Activated CD4-positive, alpha-beta T cell treated with anti-CD3 and anti-CD28 coated beads for 36 hours (primary cell): ENCODE measurements at places on chromosomes 5 and 9. TPM values are rescaled to one million over a fixed set of nuclear protein-coding genes. Genes with fewer than 3 reads are reported as not detected.
A peak's percentile ranks its signal among the peaks of the same experiment; 100 is the strongest.

The CCL27 gene
- not detected for total RNA-seq

DNA sequence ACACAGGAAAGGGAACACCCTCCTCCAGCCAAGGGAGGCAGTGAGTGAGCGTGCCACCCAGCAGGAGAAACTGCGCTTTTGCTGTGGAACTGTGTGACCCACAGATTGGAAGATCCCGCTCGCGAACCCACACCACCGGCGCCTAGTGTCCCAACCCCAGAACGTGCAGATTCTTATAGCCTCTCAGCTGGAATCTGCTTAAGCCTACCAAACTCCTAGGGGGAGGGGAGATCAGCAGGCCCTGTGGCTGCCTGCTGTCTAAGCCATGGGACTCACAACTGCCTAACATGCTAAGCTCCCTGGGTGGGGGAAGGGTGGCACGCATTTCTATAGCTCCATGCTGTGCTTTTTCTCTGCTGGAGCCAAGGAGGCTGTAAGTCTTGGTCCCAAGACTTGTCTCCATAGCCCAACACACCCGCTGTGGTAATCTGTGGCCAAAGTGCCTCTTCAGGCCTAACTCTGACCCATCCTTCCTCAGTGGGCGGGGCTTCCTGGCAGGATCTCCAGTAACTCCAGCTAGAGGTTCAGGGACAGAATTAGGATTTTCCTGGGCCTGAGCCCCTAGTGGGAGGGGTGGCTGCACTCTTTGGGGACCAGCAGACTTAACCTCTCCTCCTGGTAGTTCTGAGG is 485.0 kb downstream of the TAF11L14 start:
- no peak for DNase-seq

DNA sequence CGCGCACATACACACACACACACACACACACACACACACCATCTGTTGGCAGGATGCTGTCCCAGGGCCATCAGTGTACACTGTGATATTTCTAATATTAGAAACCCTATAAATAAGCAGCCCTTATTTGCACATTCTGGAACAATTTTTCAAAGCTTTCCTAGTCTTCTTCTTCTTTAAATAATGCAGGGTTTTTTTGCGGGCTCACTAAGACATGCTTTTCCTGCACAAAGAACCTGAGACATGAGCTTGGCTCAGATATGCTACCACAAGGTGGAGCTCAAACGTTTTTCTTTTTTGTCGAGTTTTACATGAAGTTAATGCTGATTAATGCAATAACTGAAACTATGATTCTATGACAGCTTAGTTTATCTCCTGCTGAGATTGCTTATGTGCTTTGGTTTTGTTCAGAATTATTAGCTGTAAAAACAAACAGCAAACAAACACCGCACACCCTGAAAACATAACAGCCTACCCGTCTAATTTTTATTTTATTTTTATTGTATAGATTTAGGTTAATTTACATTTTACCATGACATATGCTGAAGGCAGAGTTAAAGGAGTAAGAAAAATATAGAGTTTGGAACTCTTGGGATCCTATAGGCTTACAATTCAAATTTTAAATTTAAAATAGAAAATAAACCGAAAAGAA is 95.8 kb downstream of the ALDH1A1 start:
- peak; percentile 9 for DNase-seq

- DNase-seq = no peak
Measured at GRCh38 chr5:92758552-92758951, 822.5 kb downstream of the NR2F1-AS1 start.

DNA sequence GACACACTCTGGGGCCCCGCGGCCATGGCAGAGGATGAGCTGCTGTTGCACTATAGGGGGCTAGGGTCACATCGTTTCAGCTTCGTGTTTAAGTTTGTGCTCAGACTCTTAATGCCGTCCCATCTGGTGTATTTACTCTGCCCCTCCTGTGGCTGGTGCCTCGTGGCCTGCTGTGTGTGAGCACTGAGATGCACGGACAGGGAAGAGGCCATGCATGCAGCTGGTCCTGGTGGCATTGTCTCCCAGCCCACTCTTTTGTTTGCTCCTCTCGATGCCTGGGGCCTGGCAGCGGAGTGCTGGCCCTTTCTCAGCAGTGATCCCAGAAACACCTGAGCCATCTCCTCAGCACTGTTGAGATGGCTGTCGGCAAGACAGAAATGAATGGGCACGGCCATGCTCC is 30.0 kb upstream of the PHF2 start:
- no peak for DNase-seq

- no peak for DNase-seq
Measured at GRCh38 chr5:145162626-145163025, 672.5 kb downstream of the PRELID2 start.

DNA sequence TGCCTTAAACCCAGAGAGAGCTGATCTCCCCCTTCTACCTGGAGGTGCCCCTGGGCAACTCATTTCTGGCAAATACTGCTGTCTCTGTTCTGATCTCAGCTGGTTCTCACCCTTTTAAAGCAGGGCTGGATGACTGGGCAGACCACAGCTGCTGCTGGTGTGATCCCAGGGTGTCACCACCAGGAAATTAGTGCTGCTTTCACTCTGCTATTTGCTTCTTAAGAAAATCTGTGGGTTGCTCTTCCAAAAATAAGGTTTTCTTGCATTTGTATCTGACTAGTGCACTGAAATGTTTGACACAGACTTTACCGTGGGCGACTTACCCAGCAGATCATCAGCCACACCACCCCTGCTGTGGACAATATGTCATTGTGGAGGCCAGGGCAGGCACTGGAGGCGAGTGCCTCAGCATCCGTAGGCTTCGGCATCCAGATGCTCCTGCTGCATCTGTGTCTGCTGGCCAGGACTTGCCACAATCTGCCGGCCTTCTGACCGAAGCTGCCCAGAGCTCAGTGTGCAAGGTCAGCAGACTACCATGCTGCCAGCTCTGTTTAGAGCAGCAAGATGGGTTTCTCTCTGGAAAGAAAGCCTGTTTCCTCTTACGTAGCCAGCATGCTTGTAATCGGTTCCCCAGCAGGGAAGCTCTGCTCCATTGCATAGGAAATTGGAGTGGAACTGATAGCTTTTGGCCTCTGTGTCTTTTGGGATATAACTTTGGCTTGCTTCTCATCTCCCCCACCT is 13.6 kb downstream of the ARHGAP26 start:
- peak; percentile 88 for DNase-seq

DNA sequence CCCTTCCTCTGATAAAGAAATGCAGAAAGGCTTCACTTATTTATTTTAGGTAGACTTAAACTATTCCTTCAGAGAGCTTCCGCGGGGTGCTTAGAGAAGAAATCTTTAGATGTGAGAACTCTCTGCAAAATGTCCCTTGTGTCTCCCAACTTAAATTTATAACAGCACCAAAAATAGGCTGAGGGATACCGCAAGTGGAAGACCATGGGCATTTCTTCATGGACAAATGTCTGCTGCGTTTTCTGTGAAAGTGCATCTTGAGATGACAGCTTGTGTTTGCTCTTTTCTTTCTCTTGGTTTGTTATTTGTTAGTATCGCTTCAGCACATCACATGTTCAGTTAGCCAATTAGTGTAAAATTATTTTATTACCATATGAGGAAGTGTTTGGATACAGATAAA is 15.3 kb upstream of the GRIN3A start:
- no peak for DNase-seq

DNA sequence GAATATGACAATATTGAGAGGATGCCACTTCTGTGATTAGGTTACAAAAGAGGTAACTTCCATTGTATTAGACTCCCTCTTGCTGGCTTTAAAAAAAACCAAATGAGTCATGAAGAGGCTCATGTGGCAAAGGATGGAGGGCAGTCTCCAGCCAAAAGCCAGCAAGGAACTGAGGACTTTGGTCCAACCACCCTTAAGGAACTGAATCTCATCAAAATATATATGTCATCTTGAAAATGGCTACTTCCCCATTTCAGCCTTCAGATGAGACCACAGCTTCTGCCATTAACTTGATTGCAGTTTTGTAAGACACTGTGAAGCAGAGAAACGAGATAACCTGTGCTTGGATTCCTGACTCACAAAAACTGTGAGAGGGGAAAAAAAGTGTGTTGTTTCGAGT is 15.5 kb upstream of the TRIM32 start:
- no peak for DNase-seq

GRCh38 chr9:16105168-16106020 is 552.6 kb downstream of the CCDC171 start:
- DNase-seq = no peak

DNA sequence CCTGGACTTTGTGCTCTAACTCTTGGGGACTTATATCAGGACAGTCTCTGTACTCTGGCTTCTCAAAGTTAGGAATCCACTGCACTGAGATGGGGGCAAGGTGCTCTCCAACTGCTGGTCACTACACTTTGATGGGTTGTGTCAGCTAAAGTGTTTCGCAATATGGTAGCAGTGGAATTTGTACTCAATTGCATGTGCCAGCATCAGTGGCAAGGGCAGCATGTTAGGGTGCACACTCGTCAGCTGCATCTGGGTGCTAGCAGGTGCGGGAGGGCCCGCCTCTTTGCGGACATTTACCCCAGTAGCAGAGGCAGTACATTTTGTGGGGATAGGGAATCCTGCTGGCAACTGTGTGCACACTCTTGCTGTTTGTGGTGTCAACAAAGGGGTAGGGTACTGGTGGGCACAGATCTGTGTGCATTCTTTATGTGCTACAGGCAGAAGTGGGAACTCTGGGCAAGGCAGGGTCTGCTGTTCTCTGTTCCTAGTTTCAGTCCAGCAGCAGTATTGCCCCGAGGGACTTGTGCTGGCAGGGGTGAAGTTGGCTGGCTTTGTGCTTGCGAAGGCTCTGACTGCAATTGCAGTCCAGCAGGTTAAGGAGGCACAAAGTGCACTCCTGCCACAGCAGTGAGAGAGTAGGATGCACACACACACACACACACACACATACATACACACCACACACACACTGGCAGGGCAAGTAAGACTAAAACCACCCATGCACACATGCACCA is 924.8 kb upstream of the CDH9 start:
- no peak for DNase-seq

DNA sequence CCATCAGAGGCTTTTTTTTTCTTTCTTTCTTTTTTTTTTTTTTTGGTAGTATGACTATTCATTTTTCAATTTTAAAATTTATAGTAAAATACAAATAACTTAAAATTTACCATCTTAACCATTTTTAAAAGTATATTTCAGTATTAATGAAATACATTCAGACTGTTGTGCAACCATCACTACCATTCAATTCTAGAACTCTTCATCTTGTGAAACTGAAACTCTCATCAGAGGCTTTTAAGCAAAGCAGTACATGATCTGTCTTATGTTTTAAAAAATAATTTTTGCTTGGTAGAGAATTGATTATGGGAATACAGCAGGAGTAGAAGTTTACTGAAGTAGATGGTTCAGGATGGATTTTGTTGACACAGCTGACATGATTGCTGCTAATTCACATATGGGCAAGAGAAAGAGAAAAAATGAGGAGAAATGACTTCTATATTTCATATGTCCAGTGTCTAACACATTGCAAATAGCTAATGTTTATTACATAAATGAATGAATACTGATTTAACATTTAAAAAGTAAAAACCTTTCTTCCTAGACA is 13.4 kb downstream of the ELOVL7 start:
- DNase-seq = no peak

- no peak for DNase-seq
Measured at GRCh38 chr9:133333566-133333965, 2.4 kb downstream of the SURF6 start.

GRCh38 chr9:25418974-25419373 is 259.3 kb downstream of the TUSC1 start:
- DNase-seq = no peak

DNA sequence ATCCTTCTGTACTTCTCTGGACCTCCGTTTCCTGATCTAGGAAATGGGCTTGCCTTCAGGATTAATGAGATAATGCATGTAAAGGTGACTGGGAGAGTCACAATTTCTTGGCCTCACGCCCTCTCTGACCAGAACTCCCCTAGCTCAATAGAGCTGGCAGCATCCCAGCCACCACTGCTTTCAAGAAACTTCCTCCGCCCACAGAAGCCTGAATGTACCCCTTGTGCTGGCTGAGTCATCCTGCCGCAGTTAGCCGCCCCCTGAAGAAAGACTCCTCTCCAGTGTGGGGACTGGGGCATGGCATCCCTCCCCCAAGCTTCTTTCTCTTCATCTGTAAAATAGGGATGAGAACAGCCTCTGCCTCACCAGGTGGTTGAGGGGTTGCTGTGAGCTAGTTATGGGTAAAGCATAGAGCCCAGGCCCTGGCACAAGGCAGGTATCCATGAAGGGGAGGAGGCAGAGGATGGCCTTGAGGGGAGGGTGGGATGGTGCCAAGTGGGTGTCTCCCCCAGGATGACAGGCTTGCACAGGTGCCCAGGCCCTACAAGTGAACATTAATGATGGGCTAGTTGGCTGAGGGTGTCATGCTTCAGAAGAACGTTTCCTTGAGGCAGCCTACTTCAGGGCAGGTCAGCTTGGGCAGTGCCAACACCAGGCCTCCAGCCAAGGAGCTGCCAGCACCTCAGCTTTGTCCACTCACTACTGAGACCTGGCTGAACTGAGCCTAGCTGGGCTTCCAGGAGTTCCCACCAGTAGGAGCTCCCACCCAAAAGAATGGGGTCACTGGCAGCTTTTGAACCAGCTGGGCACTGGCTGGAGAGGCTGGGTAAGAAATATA is 3.4 kb downstream of the PDLIM4 start:
- peak; percentile 65 for DNase-seq

DNA sequence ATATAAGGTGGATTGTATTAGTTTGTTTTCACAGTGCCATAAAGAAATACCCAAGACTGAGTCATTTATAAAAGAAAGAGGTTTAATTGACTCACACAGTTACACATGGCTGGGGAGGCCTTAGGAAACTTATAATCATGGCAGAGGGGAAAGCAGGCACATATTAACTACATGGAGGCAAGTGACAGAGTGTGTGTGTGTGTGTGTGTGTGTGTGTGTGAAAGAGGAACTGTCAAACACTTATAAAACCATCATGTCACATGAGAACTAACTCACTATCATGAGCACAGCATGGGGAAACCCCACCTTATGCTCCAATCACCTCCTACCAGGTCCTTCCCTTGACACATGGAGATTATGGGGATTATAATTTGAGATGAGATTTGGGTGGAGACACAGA is 118.6 kb downstream of the SPEF2 start:
- DNase-seq = peak; percentile 80

DNA sequence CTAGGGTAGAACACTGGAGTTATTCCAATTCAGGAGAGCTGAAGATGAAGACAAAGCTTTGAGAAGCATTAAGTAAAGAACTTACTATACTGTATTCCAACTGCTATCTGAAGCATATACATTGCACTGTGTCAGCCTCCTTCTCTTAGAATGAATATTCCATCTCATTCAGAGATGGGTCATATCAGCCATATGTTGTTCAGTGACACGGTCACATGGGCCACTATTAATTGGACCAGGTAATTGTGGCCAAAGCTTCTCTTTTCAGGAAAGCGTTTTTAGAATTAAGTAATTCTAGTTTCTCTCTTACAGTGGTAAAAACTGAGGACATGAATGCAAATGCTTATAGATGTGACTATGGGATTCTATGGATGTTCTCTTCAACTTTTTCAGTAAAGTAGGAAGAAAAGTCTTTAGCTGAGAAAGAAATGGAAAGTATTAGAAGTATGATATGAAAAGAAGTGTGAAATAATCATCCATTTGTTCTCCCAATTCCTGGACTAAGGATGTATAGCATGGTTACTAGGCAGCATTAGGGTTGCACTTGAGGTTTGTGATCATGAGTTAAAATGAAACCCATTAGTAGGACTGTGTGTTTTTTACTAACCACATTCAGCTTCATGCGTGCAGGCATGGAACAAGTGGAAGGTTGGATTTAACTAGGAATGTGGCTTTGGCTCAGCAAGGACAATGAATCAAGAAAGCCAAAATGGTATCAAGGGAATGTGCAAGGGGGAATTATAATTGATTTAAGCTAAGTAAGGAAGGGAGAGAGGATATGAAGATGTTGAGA is 40.9 kb downstream of the CETN3 start:
- DNase-seq = no peak
